GM23248 (cell line): ENCODE measurements at places on chromosomes 16 and 17. TPM values are rescaled to one million over a fixed set of nuclear protein-coding genes. Genes with fewer than 3 reads are reported as not detected.

TEKT1 gene
- not detected in 2 replicates for total RNA-seq

GCGR gene
- total RNA-seq, result not detected in 2 replicates

LRRC75A gene
- 0.13 and 0.22 TPM in 2 replicates for total RNA-seq

SOX15 gene
- total RNA-seq, result 3.9 TPM in 1 of 2 replicates, not detected in the other

TP53TG3B gene
- not detected in 2 replicates for total RNA-seq
